Fibroblast of villous mesenchyme (primary cell): ENCODE measurements at places on chromosomes 5 and 9. TPM values are rescaled to one million over a fixed set of nuclear protein-coding genes. Genes with fewer than 3 reads are reported as not detected.

Gene PKD2L2
- total RNA-seq = not detected in 2 replicates

Gene NUTM2F
- total RNA-seq = not detected in 2 replicates

Gene PCDHB10
- total RNA-seq = under 0.01 and 0.32 TPM in 2 replicates

Gene GMCL2
- total RNA-seq = not detected in 2 replicates

- no peak for DNase-seq
Measured at GRCh38 chr9:1492156-1492555, 442.0 kb downstream of the DMRT2 start.
